ENCODE measurements at places on chromosomes 3 and 15.
A peak's percentile ranks its signal among the peaks of the same experiment; 100 is the strongest.

GRCh38 chr3:45273681-45274515 lies 47.8 kb upstream of the TMEM158 start:
- DNase-seq: no peak

- DNase-seq: no peak
Observed at GRCh38 chr3:172042136-172042662, 2.8 kb downstream of the FNDC3B start.

GRCh38 chr3:67388738-67389137 lies 265.7 kb downstream of the SUCLG2 start:
- no peak for DNase-seq

- DNase-seq: no peak
Observed at GRCh38 chr15:57923750-57924149, 141.8 kb downstream of the ALDH1A2 start.

GRCh38 chr3:43214616-43215015 lies 71.7 kb upstream of the SNRK start:
- DNase-seq: no peak

DNA sequence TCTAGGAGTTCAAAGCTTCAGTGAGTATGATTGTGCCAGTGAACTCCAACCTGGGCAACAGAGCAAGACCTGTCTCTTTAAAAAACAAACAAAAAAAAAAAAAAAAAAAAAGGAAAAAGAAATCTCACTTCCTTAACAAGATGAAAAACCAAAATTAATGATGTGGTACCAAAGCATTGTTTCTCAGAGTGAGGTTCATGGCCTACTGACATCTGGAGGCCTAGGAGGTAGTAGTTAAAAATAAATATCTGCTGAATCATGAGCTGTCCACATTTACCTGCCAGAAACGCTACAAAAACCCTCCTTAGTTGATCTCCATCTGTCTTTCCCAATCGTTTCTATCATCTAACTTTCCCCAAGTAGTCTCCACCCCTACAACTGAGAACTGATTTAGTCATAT lies 51.2 kb downstream of the EPHA6 start:
- DNase-seq: no peak

DNA sequence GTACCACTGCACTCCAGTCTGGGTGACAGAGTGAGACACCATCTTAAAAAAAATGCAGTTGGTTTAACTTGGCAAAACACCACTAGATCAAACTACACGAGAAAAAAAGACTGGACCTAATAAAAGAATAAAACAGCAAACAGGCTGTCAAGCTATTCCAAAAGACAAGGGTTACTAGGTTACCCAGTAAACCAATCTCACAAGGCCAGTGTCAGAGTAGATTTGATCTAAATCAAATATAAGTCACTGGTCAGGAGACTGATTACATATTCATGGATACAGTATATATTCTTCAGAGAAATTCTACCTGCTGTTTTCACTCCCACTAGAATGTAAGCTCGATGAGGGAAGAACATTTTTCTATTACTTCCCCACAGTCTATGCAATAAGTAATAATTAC lies 2.5 kb upstream of the GANC start:
- no peak for DNase-seq

- DNase-seq: peak; percentile 18
Observed at GRCh38 chr3:186259612-186260383, 102.2 kb downstream of the DGKG start.

GRCh38 chr3:114320246-114320645 lies 26.4 kb downstream of the TIGIT start:
- no peak for DNase-seq

DNA sequence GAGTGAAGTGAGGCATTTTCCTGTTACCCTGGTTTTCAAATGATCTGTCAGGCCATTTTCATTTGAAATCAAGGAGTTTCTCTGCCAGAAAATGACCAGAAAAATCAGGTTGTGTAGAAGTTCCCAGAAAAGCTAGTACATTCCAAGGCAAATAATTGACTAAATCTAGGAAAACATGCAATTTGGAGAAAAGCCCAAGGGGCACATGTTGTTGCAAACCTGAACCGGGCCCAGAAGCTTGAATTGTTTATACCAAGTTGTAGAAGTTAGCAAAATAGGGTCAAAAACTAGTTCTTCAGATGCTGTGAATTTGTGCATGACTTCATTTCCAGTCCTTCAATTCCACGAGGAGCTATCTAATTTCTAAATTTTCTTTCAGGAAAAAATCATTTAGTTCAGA lies 31.0 kb downstream of the TRIM42 start:
- no peak for DNase-seq

GRCh38 chr15:96020133-96020532 lies 310.4 kb upstream of the NR2F2 start:
- no peak for DNase-seq

- peak; percentile 46 for DNase-seq
Observed at GRCh38 chr3:94234177-94234788, 171.4 kb downstream of the NSUN3 start.

- DNase-seq: peak; percentile 74
Observed at GRCh38 chr15:77083381-77084160, 12.7 kb upstream of the TSPAN3 start.

DNA sequence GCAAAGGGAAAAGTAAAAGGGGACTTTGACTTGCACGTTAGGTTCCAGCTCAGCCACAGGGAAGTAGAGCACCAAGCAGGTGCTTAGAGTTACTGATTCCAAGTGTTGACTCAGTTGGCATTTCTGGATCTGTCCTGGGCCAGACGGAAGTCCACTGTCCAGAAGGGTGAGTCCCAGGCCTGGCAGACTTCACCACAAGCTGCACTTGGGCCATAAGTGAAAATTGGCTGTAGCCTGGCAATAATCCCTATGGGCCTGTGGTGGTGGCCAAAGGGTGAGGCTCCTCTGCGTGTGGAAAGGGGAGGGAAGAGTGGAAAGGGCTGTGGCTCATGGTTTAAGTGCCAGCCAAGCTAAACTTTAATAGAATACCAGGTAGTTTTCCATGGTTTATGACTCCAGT lies 121.5 kb downstream of the DTWD1 start:
- no peak for DNase-seq

DNA sequence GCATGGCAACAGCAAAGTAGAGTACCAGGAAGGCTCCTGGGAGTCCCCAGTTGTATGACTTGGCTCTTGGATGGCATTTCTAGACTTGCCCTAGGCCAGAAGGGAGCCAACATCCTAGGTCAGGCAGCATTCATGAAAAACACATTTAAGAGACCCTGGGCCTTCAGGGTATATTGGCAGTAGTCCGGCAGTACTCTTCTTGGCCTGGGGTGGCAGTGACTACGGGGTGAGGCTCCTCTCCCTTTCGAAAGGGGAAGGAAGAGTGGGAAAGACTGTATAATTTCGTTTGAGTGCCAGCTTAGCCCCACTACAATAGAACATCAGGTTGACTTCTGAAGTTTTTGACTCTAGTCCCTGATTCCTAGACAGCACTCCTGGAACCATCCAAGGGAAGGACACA lies 136.4 kb downstream of the ZIC4 start:
- DNase-seq: no peak

- no peak for DNase-seq
Observed at GRCh38 chr3:37477275-37477674, 302.9 kb upstream of the LRRFIP2 start.

DNA sequence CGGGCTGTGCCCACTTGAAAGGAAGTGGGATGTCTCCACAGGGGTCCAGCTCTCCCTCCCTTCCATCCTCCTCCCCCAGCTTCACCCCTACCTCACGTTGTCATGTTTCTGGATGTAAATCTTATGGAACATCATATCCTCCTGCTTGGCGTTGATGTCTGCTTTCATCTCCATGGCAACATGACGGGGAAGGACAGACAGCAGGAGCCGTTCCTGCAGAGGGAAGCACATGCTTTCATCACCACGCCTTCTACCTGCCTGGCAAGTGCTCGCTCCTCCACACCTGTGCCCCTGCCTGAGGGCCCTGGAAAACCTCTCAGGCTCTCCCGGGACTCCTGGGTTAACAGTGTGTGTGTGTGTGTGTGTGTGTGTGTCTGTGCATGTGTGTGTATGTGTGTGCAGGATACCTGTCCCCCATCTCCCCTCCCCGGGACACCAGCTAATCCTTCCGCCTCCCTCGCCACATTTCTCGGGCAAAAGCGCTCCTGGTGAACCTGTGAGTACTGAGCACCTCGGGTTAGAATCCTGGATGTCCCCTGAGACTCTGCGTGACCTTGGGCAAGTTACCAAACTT lies 101.1 kb downstream of the ADCY5 start:
- peak; percentile 37 for DNase-seq

- no peak for DNase-seq
Observed at GRCh38 chr3:52032702-52033408, 23.5 kb downstream of the DUSP7 start.

- no peak for DNase-seq
Observed at GRCh38 chr3:5787861-5788488, 600.5 kb downstream of the EDEM1 start.

GRCh38 chr15:44719293-44719999 lies 8.1 kb downstream of the B2M start:
- no peak for DNase-seq

GRCh38 chr15:81569286-81570080 lies 195.5 kb upstream of the TMC3 start:
- DNase-seq: no peak

- no peak for DNase-seq
Observed at GRCh38 chr3:156579427-156579851, 24.5 kb upstream of the SSR3 start.

GRCh38 chr3:197926418-197926817 lies 23.6 kb upstream of the RPL35A start:
- DNase-seq: no peak

- no peak for DNase-seq
Observed at GRCh38 chr3:195802261-195802701, 9.4 kb downstream of the MUC4 start.

DNA sequence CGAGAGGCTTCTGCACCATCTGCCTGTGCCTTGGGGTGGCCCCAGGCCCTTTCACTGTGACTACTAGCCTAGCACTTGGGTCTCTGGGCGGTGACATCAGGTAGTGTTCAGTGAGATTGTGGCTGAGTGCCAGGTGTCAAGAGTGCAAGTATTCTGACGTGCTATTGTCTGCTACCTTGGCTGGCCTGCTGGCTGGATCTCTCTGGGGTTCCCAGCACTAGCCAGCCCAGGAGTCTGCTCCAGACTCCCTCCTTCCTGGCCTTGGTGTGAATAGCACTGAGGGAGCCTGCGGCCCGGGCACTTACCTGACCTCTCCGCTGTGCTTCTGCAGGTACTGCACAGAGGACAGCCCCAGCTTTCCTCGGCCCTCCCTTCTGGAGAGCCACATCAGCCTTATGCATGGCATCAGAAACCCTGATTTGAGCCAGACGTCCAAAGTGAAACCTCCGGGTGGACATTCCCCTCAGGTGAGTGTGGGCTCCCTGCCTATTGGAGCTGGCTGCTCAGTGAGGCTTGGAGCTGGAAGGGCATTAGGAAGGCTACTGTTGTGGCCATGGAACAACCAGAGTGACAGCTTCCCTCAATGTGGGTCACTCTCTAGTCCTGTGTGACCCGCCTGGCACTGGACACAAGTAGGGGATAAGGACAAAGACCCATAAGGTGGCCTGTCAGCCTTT lies 17.5 kb upstream of the ALPK3 start:
- no peak for DNase-seq

DNA sequence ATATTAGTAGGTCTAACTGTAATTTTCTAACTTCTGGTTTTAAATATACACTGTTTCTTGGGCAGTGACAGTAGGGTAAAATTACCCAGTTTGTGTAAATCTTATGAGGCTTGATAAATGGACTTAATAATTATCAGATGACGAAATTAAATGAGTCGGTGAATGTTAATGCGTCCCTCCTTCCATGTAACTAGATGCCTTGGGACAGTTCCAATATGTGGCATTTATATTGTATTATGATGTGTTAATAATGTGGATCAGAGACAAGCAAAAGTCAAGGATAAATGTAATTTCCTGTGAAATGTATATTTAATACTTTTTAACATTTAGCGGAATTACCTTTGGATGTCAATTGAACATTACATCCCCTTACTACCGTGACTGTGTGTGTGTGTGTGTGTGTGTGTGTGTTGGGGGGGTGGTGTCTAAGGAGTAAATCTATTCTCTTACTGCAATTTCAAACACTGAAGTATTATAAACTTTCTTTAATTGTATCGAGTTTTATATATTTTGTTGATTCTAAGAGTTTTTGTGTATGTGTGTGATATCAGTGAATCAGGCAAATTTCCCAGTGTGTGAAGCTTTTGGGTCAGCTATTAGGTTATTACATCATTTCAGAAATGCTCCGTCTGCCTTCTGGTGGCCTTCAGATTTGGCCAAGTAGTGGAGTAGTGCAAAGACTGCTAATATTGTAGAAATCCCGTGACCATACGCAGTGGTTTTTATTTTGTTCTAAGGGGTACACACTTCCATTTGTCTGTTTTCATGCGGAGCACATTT lies 50.1 kb downstream of the CNTN4 start:
- DNase-seq: no peak

- no peak for DNase-seq
Observed at GRCh38 chr3:29189328-29189727, 91.5 kb upstream of the RBMS3 start.

DNA sequence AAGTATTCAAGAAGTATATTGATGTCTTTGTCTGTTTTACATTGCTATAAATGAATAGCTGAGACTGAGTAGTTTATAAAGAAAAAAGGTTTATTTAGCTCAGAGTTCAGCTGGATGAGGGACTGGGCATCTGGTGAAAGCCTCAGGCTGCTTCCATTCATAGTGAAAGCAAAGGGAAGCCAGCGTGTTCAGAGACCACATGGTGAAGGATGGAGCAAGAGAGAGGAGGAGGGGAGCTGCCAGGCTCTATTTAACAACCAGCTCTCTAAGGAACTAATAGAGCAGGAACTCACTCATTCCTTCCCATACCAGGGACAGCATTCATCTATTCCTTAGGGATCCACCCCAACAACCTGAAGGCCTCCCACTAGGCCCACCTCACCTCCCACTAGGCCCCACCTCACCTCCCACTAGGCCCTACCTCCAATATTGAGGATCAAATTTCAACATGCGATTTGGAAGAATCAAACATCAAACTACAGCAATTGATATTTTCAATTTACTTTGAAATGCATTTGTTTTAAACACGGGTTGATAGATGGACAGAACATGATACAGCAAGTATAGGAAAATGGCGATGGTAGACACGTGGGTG lies 167.5 kb upstream of the HES1 start:
- DNase-seq: no peak

DNA sequence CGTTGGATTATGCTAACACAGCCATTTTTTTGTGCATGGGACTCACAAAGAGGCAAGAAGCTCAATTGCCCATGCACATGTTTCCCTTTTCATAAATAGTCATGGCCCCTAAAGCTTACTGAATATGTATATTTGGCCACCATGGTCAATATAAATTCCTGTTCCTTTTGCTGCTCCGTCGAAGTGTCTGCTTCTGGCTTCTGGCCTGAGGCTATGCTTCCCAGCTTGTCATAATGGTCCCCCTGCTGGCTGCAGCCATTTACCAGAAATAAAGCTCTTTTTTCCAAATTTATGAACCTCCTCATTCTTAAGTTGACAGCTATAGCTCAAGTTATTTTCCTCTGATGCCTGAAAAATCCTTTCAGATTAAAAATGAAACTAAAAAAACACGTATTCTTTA lies 602.1 kb downstream of the VGLL3 start:
- DNase-seq: no peak

DNA sequence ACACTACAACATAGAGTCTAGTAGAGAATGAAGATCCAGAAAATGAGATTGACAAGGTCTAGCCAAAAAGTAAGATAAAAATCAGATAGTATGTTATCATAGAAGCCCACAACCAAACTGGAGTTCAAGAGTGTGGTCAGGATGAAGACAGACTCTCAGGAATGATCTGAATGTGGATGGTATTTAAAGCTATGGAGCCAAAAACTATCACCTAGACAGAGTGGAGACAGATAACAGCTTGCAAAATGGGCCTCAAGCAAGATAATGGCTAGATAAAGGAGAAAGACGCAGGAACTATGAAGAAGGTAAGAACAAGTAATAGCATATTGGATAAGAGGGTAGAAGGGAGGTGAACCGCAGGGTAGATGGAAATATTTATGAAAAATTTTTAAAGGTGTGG lies 35.4 kb downstream of the ZMAT3 start:
- no peak for DNase-seq

All from NCI-H1105 treated with DMSO at 0.1 percent for 48 hours (cell line).